ENCODE measurements at places on chromosomes 7 and 10. TPM values are rescaled to one million over a fixed set of nuclear protein-coding genes. Genes with fewer than 3 reads are reported as not detected.

- H3K36me3 ChIP-seq, result no peaks in the 10 kb centered on the region
- no peaks in the 10 kb centered on the region for H3K27me3 ChIP-seq
- H3K4me3 ChIP-seq, result no peak overlapping the region
- no peaks in the 10 kb centered on the region for H3K4me1 ChIP-seq
- no peak for DNase-seq
- no peak overlapping the region for H3K27ac ChIP-seq
These were observed 133.5 kb downstream of the TSPAN12 start for GRCh38 chr7:120724448-120724847.

GRCh38 chr10:110893559-110894179 lies 21.9 kb downstream of the PDCD4 start:
- peaks cover 32% of the 10 kb centered on the region for H3K4me1 ChIP-seq
- no peak overlapping the region for H3K27ac ChIP-seq
- no peak for DNase-seq
- peaks cover 99% of the 10 kb centered on the region for H3K36me3 ChIP-seq

Gene C7orf57
- total RNA-seq, result not detected

Gene FBXW4
- 49.4 TPM for total RNA-seq

- DNase-seq, result no peak
- H3K27me3 ChIP-seq, result no peaks in the 10 kb centered on the region
- no peaks in the 10 kb centered on the region for H3K4me1 ChIP-seq
- H3K36me3 ChIP-seq, result no peaks in the 10 kb centered on the region
These were observed 14.6 kb downstream of the FAM149B1 start for GRCh38 chr10:73182568-73182967.

GRCh38 chr7:148800677-148801076 lies 83.4 kb downstream of the EZH2 start:
- DNase-seq, result no peak
- no peaks in the 10 kb centered on the region for H3K27me3 ChIP-seq
- no peak overlapping the region for H3K27ac ChIP-seq
- H3K4me1 ChIP-seq, result no peaks in the 10 kb centered on the region
- H3K36me3 ChIP-seq, result peaks cover 26% of the 10 kb centered on the region
- H3K4me3 ChIP-seq, result no peak overlapping the region

GRCh38 chr10:119740096-119740495 lies 14.2 kb downstream of the INPP5F start:
- H3K36me3 ChIP-seq, result no peaks in the 10 kb centered on the region
- DNase-seq, result no peak
- H3K27ac ChIP-seq, result no peak overlapping the region
- peaks cover 15% of the 10 kb centered on the region for H3K4me1 ChIP-seq
- H3K27me3 ChIP-seq, result no peaks in the 10 kb centered on the region

DNA sequence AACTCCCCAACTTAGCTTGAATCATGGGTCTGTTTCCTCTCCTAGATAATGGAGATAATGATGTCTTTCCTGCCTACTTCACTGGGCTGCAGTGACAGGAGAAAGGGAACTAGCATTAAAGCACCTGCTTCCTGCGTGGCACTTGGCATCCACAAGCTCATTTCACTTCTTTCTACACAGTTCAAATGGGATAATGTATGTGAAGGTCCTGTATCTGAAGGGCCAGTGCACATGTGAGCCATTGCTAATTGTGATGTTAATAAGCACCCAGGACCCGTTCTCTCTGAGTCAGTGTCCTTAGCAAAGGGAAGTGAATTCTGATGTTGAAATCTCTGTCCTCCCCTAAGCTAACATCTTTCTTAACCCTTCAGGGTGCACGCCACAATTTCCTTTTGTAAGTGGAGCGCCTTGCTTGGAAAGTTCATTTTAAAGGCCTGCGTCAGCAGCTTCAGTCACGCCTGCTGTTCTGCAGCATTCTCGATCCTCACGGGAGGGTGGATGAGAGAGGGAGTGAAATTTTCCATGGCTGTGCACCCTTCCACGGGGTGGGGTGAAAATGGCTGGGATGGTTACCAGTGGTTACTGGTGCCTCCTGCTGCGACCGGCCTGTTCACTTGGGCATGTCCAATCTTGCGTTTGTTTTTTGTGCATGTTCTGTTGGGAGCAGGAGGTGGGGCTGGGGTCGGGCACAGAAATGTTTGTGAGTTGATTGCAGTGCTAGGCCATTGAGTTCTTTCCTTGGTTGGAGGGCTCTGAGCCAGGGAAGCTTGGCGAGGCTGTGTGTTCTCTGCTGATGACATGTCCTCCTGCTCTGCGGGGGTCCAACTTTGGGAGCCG lies 59.2 kb downstream of the HK1 start:
- no peak overlapping the region for H3K4me3 ChIP-seq
- H3K27me3 ChIP-seq, result no peaks in the 10 kb centered on the region
- no peak overlapping the region for H3K27ac ChIP-seq
- H3K36me3 ChIP-seq, result no peaks in the 10 kb centered on the region
- DNase-seq, result no peak

DNA sequence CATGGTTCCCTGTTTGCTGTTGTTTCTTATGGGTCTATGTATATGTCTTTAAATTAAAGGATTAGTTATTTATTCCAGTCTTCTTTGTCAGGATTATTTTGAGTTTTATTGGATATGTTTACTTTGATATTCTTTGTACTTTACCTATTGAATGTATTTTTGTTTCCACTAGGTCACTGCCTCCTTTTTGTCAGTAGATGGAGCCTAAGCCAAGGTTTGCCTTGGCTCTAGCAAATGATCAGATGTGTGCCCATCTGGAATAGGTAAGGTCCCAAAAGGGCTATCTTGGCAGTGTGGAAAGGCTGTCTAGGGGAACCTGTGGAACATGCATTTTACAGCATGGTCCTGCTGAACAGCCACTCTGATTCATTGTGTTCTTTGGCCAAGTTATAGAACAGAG lies 337.3 kb upstream of the GHITM start:
- H3K27me3 ChIP-seq, result no peaks in the 10 kb centered on the region
- H3K4me3 ChIP-seq, result no peak overlapping the region
- no peak for DNase-seq

GRCh38 chr10:102629661-102630614 lies 14.3 kb upstream of the TRIM8 start:
- no peak for DNase-seq
- H3K36me3 ChIP-seq, result peaks cover 9% of the 10 kb centered on the region
- H3K27me3 ChIP-seq, result no peaks in the 10 kb centered on the region
- H3K4me3 ChIP-seq, result no peak overlapping the region
- no peak overlapping the region for H3K27ac ChIP-seq

GRCh38 chr7:6563936-6564770 lies 12.9 kb upstream of the GRID2IP start:
- H3K27ac ChIP-seq, result no peak overlapping the region
- H3K36me3 ChIP-seq, result no peaks in the 10 kb centered on the region
- no peak overlapping the region for H3K4me3 ChIP-seq
- no peak for DNase-seq
- H3K4me1 ChIP-seq, result no peaks in the 10 kb centered on the region

DNA sequence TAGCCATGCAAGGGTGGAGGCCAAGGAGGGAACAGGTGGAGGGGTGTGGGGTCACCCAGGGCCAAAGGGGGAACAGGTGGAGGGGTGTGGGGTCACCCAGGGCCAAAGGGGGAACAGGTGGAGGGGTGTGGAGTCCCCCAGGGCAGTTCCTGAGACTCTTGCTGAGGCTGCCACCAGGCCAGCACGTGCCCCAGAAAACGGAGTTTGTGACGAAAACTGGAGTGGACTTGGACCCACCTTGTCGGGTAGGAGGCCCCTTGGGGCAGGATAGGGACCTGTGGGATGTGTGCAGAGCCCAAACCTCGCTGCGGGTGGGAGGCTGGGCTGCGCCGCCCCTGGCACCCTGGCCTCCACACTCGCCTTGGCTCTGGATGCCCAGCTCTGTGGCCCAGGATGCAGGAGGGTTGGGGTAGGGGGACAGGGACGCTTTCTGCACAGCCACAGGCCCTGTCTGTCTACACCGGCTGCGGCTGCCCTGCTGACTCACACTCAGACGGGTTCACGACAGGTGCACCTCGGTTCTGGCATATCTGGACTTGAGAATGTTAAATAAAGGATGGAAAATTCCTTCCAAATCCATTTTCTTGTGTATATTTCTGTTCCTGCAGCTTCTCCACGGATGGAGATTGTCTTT lies 562 bp upstream of the ADGRA1 start:
- no peak overlapping the region for H3K4me3 ChIP-seq
- no peaks in the 10 kb centered on the region for H3K4me1 ChIP-seq
- no peaks in the 10 kb centered on the region for H3K36me3 ChIP-seq
- H3K27me3 ChIP-seq, result no peaks in the 10 kb centered on the region
- H3K27ac ChIP-seq, result no peak overlapping the region
- no peak for DNase-seq

GRCh38 chr10:114703377-114704107 lies 45.5 kb upstream of the ABLIM1 start:
- no peak overlapping the region for H3K27ac ChIP-seq
- no peaks in the 10 kb centered on the region for H3K27me3 ChIP-seq
- no peak for DNase-seq
- no peaks in the 10 kb centered on the region for H3K36me3 ChIP-seq

Measured in pancreas (tissue), 10 donors.